HuH-7 (cell line): ENCODE measurements at places on chromosomes 12 and 14.
A peak's percentile ranks its signal among the peaks of the same experiment; 100 is the strongest.

DNA sequence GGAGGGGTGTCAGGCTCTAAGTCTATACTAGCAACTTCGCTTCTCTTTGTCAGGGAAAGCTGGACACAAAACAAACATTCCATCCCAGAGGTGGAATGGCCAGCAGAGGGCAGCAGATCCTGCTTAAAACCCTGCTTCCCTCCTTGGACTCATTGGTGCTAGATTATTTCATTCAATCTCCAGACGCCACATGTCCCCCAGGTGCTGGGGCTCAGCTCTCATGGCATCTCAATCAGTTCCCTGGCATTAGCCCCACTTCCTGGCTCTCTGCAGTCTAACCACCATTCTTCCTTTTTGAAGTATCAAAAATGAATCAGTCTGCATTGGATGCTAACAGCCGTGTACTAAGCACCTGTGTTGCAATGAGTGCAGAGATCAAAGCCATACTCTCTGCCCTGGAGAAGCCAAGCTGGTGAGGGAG is 8.1 kb upstream of the PPP1R1A start:
- peak; percentile 74 for DNase-seq

DNA sequence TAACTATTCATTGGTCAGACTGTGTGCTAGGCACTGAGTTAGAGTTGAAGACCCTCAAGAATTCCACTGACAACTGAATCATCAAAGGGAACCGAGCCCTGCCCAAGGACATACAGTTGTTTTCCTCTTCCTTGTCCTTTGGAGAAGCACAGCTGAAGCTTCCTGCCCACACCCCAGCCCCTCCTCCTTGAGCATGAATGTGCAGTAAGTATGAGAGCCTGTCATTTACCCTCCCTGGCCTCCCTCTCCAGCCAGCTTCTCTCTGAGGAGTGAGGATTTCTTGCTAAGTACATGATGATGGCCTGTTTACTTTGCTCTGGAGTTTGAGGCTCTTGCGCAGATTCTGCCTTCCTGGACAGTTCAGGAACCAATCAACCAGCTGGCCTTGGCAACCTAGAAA is 235.2 kb downstream of the CACNA1C start:
- no peak for DNase-seq

- no peak for DNase-seq
These were observed 186.2 kb downstream of the PELI2 start for GRCh38 chr14:56304456-56304855.

DNA sequence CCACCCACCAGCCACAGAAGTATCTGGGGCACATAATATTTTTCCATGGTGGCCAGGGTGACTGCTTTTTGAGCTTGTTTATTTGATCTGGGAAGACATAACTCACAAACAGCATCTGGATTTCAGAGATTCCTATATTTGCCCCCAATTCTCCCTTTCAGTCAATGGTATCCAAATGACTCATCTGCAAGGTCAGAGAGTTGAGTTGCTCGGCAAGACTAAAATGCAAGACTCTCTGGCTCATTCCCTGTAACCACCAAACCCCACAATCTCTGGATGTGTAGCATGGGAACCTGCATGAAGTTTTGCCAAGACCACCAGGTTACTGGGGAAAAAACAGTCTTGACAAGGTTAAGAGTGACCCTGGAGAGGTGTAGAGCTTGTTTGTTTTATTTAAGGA is 174.9 kb upstream of the FAR2 start:
- DNase-seq = no peak

GRCh38 chr12:79448816-79449215 is 241.9 kb downstream of the PAWR start:
- DNase-seq = no peak

DNA sequence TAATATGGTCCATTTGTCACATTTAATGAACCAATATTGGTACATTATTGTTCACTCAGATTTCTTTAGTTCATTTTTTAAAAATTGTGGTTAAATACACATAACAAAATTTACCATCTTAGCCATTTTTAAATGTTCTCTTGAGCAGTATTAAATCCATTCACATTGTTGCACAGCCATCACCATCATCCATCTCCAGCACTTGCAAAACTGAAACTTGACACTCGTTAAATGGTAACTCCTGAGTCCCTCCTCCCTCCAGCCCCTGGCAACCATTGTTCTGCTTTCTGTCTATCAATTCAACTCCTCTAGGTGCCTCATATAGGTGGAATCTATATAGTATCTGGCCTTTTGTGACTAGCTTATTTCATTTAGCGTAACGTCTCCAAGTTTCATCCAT is 86.4 kb downstream of the ACACB start:
- DNase-seq = no peak
